ENCODE measurements at places on chromosomes 2 and 18. TPM values are rescaled to one million over a fixed set of nuclear protein-coding genes. Genes with fewer than 3 reads are reported as not detected.
A peak's percentile ranks its signal among the peaks of the same experiment; 100 is the strongest.

- H3K36me3 ChIP-seq: no peaks in the 10 kb centered on the region
- H3K27me3 ChIP-seq: no peaks in the 10 kb centered on the region
- H3K4me1 ChIP-seq: peaks cover 31% of the 10 kb centered on the region
- H3K27ac ChIP-seq: no peak overlapping the region
- DNase-seq: no peak
Observed at GRCh38 chr2:221524158-221524557, 47.9 kb downstream of the EPHA4 start.

DNA sequence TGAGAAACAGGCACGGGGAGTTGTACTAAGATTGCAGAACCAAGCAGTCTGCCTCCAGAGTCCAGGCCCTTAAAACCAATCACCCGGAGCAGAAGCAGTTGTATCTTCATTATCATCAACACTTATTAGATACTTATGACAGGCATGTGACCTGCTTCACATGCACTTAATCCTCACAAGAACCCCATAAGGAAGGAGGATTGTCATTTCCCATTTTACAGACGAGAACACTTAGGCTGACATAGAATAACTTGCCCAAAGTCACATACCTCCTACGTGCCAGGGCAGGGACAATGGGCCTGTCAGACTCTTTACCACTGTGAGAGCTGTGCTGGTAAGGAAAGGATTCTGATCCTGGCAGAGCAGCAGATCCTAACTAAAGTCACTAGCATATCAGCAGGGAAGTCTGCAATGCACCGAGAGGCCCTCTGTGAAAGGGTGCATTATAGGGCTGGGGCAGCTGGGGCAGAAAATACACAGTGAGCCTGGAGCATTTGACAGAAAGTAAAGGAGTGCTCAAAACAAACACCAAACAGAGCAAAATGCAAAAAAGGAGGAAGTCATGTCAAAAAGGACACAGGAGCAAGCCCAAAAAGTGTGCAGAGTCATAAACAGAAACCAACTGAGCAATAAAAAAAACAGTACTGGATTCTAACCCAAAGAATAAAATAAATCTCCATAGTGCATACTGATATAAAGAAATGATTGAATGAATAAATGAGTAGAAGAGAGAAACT, 55.9 kb upstream of the SP3 start:
- H3K27me3 ChIP-seq: peaks cover 2% of the 10 kb centered on the region
- H3K36me3 ChIP-seq: no peaks in the 10 kb centered on the region
- no peak overlapping the region for H3K4me3 ChIP-seq
- DNase-seq: no peak
- H3K4me1 ChIP-seq: no peaks in the 10 kb centered on the region

Gene TUBB8B
- polyA plus RNA-seq: 0.33 TPM

- H3K27ac ChIP-seq: no peak overlapping the region
- H3K27me3 ChIP-seq: no peaks in the 10 kb centered on the region
- no peaks in the 10 kb centered on the region for H3K4me1 ChIP-seq
- no peak overlapping the region for H3K4me3 ChIP-seq
Observed at GRCh38 chr2:79355569-79355968, 157.3 kb upstream of the CTNNA2 start.

Gene PLEKHB2
- polyA plus RNA-seq: 56.8 TPM

GRCh38 chr2:37379881-37380296, 35.5 kb downstream of the QPCT start:
- H3K4me3 ChIP-seq: no peak overlapping the region
- no peaks in the 10 kb centered on the region for H3K27me3 ChIP-seq
- H3K27ac ChIP-seq: peak overlapping the region; percentile 68
- DNase-seq: peak; percentile 80

Gene ITGB6
- 0.05 TPM for polyA plus RNA-seq

GRCh38 chr2:102789349-102790090, 27.7 kb downstream of the TMEM182 start:
- no peaks in the 10 kb centered on the region for H3K4me1 ChIP-seq
- no peak overlapping the region for H3K27ac ChIP-seq
- H3K4me3 ChIP-seq: no peak overlapping the region
- no peaks in the 10 kb centered on the region for H3K36me3 ChIP-seq
- no peaks in the 10 kb centered on the region for H3K27me3 ChIP-seq

DNA sequence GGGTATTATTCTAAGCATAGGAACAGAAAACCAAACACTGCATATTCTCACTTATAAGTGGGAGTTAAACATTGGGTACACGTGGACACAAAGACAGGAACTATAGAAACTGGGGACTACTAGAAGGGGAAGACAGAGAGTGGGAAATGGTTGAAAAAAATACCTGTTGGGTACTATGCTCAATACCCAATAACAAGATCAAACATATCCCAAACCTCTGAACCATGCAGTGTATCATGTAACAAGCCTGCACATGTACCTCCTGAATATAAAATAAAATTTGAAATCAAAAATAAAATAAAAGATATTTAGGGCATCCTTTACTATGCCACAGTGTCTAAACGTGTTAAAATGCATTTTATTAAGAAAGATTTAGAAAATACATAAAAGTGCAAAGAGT, 221.0 kb upstream of the TFPI start:
- peaks cover 5% of the 10 kb centered on the region for H3K4me1 ChIP-seq
- H3K27ac ChIP-seq: no peak overlapping the region
- no peaks in the 10 kb centered on the region for H3K36me3 ChIP-seq
- no peak for DNase-seq
- H3K4me3 ChIP-seq: no peak overlapping the region

Data from endothelial cell of umbilical vein (primary cell).